ENCODE measurements at places on chromosomes 16 and 17.

DNA sequence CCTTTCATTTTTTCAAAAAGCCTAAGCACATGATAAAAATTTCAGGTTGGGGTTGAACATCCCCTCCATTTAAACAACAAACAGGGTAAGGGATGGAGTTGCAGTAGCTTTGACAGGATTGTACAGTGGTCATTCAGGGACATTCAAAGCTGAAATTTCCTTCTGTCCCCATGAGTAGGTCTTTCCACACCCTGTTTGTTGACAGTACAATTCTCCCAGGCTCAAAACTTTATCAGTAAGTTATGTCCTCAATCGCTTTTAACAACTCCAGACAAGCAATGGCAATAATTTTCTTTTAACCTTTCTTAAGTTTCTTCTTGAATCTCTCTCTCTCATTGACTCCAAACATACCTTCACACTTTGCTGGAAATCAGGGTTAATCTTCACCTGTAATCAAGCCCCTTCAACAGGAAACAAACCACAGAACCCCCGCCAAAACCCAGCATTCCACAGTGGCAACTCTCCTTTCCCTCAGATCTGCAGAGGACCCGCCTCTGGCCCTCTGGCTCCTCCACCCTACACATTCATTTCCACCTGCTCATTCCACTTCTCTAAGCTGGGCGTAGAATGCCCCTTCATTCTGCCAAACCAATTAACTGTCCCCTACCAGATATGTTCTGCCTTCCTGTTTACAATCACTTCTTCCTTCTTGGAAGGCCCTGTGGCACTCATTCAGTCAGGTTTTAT lies 20.7 kb downstream of the TXNDC11 start:
- DNase-seq: no peak

GRCh38 chr16:52597772-52598483 lies 51.0 kb upstream of the TOX3 start:
- DNase-seq: no peak

DNA sequence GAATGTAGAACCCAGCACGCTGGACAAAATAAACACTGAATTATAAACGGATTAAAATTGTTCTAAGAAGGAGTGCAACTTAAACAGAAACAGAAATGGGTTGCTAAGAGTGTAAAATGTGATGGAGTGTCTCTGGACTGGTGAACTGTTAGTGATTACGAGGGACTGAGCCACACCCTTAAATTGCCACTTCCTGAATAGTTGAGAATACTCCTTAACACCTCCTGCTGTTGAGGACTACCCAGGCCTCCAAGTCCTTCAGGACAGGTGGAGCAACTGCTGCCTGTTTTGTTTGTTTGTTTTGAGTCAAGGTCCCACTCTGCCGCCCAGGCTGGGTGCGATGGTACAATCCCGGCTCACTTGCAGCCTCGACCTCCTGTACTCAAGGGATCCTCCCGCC lies 25.8 kb upstream of the IRF8 start:
- no peak for DNase-seq

DNA sequence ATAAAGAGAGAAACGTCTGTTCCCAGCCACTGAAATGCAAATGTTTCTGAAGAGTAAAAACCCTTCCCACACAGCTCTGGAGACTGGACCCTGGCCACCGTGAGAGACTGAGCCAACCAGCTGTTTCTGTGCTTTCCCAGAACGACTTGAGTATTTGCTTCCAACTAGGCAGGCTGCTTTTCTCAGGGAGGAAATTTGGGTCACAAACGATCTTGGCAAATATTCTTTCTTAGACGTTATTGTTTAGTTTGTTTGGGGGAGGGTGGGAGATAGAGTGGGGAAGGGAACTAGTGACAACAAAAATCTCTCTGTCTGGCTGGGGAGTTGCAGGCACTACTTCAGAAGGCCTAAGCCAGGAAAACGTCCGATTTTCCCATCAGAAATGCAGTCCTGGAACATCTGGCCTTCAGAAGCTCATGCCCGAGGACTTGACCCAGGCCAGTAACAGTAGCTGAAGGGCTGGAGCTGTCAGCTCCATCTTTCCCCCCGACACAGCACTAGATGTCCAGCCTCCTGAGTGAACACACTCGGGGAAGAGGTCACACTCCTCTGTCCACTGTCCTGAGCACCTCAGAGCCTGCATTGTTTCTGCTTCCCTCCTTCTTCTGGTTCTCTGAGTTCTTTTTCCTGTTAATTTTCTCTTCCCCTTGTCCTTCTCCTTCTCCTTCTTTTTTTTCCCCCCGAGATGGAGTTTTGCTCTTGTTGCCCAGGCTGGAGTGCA lies 4.0 kb downstream of the CCDC92B start:
- no peak for DNase-seq

GRCh38 chr17:79205688-79206205 lies 131.1 kb downstream of the ENGASE start:
- no peak for DNase-seq

- DNase-seq: peak; percentile 45
Measured at GRCh38 chr17:47204722-47205418, 4.3 kb upstream of the MYL4 start.

GRCh38 chr16:65832679-65833078 lies 533.8 kb upstream of the CDH5 start:
- no peak for DNase-seq

DNA sequence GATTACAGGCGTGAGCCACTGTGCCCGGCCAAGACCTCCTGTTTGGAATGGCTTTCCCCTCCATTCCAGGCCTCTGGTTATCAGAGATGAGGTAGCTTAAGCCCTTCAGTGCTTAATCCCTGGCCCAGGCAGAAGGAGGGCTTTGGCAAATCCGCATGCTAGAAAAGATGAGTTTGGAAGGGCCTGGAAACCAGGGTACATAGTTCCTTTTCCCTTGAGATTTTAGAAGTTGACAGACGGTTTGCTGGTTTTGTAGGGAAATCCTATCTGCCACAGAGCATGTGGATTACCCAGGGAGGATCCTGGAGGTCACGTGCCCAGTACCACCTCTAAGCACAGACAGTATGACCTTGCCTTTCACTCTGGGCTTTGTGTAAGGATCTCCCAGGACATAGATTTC lies 114.7 kb upstream of the CACNG3 start:
- no peak for DNase-seq

DNA sequence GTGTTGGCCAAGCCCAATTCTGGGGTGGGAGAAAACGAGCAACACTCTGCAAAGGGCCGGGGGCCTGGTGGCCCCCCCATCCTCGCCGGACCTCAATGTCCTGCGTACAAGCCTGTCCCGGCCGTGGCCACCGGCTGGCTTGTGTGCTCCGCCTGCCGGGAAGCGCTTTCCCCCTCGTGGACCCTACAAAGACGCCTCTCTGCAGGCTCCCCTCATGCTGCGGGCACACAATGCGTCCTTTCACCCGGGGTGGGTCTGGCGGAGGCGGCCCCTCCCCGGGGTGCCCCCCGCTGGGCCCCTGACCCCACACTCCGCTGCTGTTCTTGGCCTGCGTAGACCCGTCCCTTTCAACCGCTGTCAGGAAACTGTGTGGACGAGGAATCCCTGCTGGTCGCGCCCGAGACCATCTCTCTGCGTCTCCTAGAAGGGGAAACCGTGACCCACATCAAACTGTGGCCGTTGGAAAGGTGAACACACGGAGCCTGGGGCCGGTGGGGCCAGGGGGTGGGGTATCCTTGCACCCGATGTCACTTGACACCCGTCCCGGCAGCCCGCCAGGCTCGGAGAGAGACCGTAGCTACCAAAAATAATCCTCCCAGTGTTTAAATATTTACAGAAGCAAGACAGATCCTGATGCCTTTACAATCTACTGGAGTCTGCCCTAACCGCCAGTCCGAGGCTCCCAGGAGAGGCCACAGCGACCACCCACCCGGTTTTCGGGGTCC lies 43.6 kb downstream of the TBC1D16 start:
- DNase-seq: no peak

DNA sequence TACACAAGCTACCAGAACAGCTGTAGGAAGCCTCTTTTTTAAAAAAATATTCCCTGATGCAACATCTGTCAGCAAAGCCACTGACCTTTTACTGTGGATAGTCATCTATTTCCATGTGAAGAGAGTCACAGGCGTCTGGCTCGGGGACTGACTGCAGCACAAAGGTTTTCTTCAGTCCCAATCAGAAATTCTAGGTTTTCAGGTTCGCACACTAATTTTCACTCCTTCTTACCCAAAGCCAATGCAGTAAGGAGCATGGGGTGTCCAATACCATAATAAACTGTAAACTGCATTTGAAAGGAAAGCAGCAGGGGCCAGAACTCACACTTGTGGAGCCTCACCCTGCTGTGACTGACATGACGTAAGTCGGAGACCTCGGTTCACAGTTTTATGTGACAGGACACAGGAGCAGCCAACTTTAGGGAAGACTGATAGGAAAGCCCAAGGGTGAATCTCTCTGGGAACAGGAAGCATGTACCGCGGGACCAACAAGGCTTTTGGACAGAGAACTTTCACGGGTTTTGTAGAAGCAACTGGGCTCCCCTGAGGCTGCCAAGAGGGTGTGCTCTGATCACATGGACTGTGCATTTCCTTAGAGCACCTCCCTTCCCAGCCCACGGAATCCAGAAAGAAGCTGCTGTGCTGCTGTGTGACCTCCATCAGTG lies 9.1 kb upstream of the TMEM100 start:
- no peak for DNase-seq

- no peak for DNase-seq
Measured at GRCh38 chr17:60652454-60653247, 25.0 kb upstream of the BCAS3 start.

GRCh38 chr17:63445571-63445953 lies 544 bp downstream of the CYB561 start:
- DNase-seq: peak; percentile 23

- no peak for DNase-seq
Measured at GRCh38 chr17:13989138-13989537, 80.2 kb upstream of the COX10 start.

- no peak for DNase-seq
Measured at GRCh38 chr16:85381738-85382592, 231.2 kb upstream of the GSE1 start.

- no peak for DNase-seq
Measured at GRCh38 chr16:48818257-48818656, 208.3 kb upstream of the N4BP1 start.

DNA sequence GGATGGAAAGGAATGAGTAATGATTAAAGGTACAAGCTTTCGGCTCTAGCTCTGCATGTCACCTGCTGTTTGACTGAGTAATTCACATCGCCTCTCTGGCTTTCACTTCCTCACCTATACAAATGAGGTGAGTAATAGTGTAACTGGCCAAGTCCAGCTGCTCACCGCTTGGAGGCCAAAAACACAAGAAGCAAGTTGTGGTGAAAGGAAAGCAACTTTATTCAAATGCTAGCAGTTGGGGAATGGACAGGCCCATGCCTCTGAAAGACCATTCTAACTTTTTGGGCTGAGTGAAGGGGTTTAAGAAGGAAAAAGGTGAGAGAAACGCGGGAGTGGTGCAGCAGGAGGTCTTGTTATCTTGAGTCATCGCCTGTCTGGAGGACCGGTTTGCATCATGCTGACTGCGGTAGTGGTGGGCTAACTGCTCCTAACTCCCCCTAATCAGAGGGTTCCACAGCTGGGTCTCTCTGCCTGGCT lies 45.7 kb upstream of the CSNK2A2 start:
- DNase-seq: no peak

DNA sequence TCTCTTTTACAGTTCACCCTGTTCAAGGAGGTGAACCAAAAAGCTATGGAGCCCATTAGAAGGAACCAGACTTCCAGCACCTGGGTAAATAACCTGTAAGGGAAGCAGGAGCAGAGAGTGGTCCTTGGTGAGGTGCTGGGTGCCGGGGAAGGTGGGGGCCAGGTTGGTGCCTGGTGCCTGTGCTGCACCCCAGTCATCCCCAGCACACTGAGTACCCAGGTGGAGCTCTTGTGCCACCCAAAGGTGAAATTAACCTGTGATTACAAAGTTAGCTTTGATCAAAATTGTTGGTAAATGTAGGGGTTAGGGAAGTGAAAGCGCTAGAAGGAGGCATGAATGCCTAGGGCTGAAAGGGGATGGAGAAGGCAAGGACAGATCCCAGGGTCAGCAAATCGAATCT lies 58.6 kb downstream of the CDRT4 start:
- no peak for DNase-seq

DNA sequence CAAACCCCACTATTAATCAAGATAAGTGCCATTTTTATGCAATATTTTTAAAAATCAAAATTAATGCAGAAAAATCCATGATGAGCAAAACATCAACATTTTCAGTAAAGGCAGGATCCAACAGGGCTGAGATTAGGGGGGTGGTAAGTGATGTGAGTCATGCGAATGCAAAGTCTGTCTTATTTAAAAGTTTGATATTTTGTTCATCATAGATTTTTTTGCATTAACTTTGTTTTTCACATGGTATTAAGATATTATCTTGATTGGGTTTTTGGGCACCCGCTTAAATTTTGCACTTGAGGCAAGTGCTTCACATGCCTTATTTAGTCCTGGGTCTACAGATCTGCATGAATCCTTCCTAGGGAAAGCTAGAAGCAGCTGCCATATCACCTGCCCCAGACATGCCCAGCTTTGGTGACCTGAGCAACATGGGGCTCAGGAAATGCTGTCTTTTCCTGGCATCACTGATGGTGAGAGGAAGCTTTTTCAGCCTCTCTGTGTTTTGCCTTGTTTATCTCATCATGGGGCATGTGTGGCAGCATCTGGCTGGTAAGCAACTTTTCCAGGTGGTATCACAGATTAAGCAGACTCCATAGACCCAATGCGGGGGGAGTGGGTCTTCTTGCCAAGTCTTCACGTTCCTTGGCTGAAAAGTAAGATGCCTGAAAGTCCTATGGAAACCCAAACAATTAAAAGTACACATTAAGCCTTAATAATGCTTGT lies 57.6 kb upstream of the NFAT5 start:
- no peak for DNase-seq

- no peak for DNase-seq
Measured at GRCh38 chr16:57562669-57563486, 20.4 kb downstream of the ADGRG5 start.

DNA sequence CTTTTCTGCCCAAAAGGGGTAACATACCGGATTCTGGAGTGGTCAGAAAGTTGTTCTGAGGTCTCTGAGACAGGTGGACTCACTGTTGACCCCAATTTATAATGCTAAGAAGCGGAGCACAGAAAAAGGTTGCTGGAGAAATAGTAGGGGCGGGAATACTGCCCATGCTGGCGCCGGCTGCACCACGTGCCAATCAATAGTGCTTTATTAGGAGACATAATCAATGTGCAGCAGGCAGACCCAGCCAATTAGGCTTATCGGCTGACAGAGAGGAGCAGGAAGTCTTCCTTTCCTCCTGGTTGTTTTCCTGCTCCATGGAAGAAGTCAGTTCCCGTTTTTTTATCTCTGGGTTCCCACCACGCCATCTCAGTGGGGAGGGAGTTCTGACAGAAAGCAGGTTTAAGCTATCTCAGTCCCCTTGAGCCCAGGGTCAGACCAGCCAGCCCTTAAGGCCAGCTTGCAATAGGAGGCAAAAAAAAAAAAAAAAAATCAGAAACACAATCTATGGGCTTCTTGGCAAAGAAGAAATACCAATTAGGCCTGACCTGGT lies 68.2 kb upstream of the IRX6 start:
- no peak for DNase-seq

DNA sequence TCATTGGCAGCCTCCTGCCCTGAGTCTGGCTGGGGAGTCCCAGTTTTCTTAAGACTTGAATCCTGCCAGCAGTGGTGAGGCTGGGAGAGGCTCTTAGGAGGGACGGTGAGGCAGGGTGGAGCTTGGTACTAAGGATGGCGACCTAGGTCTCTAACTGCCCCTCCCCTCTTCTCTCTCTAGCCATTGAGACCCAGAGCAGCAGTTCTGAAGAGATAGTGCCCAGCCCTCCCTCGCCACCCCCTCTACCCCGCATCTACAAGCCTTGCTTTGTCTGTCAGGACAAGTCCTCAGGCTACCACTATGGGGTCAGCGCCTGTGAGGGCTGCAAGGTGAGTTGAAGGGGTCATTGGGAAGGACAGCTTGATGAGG lies 16.4 kb downstream of the GJD3 start:
- no peak for DNase-seq
